ENCODE measurements at places on chromosomes 6 and 20.

DNA sequence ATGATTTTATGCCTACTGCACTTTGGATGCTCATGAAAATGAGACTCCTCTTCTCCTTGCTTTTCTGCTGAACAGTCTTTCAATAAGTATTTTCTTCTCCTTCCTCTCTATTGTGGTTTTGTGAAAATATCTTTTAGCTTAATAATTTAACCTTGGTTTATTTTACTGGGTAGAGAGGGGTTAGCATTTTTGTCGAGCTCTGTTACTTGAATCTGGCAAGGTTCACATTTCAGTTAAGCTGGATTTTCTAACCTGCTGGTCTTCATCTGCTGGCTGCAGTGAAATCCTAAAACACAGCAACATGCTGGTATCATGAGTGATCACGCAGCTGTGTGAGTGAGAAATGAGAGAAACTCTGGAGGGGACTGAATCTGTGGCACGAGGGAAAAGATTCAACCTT, 222.7 kb upstream of the NOX3 start:
- no peak for DNase-seq

- no peak for DNase-seq
These were observed 55.5 kb downstream of the PRDM1 start for GRCh38 chr6:106141441-106142237.

DNA sequence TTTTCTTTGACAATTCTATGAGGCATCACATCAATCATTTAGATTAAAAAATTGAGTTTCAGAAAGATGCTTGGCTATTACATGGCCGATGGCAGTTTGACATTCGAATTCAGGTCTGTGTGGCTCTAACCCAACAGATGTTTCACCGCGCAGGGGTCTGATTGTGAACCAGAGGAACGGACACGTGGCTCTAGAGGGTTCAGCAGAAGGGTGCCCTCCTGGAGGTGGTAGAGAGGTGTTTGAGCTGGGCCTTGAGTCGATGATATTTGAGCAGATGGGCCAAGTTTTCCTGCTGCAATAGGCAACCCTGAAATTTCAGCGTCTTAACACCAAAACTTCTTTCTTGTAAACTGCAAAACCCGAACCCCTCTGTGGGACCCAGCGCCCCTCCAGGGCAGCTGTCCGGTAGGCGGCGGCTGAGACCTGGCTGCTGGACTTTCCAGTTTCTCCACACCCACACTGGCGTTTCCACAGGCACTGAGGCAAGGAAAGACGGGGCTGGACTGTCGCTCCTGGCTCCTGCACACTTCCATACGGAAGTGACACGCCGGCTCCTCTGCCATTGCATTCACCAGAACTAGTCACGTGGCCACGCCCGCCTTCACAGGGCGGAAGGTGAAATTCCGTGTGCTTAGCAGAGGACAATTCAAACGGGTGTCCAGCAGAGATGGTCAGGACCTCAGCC, 11.3 kb upstream of the AFDN start:
- DNase-seq = no peak

- DNase-seq = no peak
These were observed 63.3 kb downstream of the FAM50B start for GRCh38 chr6:3912361-3913076.

DNA sequence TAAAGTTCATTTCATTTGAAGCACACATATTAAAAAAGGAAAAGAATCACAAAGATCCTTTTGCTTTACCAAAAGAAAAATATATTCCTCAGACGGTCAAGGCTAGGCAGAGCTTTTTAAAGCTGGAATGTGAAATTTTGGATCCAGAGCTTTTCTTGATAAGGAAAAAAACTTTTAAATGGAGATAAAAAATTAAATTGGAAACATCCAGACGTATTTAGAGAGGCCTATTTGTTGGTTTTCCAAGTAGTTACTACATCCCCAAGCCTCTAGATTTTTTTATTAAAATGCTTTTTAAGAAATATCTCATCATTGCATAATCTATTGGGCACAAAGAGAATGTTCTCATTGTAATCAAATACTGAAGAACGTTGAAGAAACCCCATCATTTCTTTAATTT, 385.7 kb upstream of the CITED2 start:
- no peak for DNase-seq

DNA sequence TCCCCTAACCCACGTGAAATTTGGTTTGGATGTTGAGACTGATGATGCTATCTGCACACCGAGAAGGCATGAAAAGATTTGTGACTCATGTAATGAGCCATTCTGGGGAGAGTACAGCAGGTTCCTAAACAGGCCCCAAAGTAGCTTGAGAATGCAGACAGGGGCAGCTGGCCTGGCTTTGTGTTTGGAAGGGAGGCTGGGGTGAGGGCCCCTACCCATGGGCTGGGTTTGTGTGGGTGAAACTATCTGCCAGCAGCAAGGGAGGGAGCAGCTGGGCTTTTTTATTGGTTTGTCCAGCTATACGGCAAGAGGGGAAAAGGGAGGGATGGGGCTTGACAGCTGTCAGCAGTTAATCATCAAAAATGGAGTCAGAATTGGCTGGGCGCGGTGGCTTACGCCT, 87.0 kb upstream of the RNF24 start:
- DNase-seq = no peak

GRCh38 chr6:56505512-56506260, 137.0 kb downstream of the DST start:
- no peak for DNase-seq

- DNase-seq = no peak
These were observed 231.9 kb upstream of the SGK1 start for GRCh38 chr6:134549854-134550253.

- DNase-seq = no peak
These were observed 334.1 kb downstream of the TAF4 start for GRCh38 chr20:61731363-61732181.

- no peak for DNase-seq
These were observed 316.3 kb downstream of the ARHGAP18 start for GRCh38 chr6:129393654-129394053.

- DNase-seq = no peak
These were observed 627.2 kb downstream of the BCKDHB start for GRCh38 chr6:80733641-80734040.

DNA sequence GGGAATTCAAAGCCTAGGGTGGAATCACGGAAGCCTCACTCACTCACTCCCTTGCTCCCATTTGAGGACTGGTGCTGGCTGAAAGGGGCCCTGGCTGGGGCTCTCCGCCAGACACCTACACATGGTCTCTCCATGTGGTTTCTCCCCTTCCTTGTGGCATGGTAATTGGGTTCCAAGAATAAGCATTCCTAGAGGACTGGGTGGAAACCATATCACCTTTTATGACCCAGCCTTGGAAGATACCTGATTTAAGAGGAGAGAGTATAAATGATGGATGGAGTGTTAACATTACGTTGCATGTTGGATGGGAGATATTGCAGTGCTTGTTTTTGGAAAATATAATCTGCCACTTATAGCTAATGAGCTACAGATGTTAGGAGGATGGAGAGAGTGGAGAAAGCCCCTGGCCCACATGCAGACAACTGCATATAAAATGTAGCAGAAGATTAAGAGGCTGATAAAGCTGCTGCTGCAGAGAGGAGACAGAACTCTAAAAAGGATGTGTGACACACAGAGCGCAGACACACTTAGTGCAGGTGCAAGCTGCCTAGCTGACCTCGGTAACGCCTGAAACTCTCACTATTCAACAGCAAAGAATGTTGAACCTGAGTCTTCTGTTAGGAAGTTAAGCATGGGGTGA, 23.3 kb upstream of the CDKN1A start:
- no peak for DNase-seq

DNA sequence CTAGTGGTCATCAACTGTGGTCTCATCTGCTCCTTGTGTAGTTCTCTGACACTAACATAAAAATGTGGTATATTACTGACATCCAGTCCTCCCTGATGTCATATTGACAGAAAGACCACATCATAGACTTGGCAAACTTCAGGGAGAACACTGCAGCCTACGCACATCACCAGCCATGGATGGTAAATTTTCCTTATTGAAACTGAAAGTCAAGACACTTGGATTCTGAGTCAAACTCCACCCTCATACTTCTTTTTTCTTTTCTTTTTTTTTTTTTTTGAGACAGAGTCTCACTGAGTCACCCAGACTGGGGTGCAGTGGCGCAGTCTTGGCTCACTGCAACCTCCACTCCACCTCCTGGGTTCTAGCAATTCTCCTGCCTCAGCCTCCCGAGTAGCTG, 25.4 kb downstream of the NDRG3 start:
- no peak for DNase-seq

DNA sequence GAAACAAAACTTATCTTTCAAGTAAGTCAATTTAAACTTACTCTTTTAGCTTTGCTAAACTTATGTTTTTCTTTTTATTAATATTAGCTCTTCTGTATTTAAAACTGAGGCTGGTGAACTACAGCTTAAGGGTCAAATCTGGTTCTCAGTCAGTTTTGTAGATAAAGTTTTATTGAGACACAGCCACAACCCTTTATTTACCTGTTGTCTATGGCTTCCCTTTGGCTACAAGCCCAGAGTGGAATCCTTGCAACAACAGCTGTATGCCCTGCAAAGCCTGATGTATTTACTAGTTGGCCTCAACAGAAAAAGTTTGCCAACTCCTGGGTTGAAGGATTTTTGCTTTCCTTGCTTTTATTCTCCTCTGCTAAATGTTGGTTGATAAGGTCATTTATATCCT, 491.4 kb upstream of the RNF217 start:
- no peak for DNase-seq

DNA sequence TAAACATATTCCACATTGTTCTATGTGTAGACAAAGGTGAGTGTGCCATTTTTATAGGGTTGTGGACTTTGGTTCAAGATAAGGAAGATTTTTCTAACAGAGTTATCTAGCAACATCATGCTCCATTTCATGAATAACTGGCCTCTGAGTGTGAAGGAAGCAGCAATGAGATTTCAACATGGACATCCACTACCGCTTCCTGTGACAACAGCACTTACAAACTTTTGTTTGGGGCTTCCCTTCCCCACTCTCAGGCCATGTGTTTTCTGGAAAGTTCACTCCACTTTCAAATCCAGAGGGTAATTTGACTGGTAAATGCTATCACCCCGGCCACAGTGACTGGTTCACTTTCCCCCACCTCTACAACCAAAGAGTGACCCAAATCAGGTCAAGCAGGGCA, 38.1 kb upstream of the PROKR2 start:
- DNase-seq = no peak

DNA sequence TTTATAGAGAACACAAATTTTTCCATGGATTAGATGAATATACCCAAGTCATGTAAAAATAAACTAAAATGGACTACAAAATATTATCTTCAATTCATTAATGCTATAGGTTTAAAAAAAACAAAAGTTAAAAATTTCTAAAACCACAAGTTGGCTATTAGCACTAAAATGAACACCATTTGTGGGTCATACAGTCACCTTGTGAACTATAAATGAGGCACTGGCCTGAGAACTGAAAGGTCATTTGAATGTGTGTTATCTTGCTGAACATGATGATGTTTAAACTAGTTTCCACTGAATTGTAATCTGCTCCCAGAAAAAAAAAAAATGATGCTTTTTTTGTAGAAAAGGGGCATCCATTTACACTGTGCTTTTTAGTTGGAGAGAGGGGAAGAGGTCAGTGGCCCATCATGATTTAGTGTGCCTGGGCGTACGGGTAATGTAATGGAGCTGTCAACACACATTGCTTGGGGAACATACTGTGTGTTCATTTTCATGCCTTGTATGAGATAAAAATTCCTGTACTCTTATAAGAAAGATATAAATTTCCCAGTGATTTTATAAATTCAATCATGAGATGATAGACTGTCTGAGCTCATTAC, 96.6 kb upstream of the FKBP1C start:
- no peak for DNase-seq

DNA sequence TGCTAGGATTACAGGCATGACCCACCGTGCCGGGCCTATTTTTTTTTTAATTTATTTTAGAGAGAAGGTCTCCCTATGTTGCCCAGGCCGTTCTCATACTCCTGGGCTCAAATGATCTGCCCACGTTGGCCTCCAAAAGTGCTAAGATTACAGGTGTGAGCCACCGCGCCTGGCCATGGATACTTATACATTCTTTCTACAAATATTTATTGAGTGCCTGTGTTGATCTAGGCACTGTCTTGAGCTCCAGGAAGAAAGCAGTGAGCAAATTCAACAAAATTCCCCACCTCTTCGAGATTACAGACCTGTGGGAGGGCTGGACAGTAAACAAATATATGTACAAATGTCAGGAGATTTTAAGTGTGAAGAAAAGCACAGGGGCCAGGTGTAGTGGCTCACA, 37.9 kb downstream of the MGME1 start:
- DNase-seq = no peak

- no peak for DNase-seq
These were observed 94.7 kb downstream of the RTN4IP1 start for GRCh38 chr6:106534564-106534982.

All from T-helper 22 cell (primary cell).